ENCODE measurements at places on chromosomes 3 and 15.

DNA sequence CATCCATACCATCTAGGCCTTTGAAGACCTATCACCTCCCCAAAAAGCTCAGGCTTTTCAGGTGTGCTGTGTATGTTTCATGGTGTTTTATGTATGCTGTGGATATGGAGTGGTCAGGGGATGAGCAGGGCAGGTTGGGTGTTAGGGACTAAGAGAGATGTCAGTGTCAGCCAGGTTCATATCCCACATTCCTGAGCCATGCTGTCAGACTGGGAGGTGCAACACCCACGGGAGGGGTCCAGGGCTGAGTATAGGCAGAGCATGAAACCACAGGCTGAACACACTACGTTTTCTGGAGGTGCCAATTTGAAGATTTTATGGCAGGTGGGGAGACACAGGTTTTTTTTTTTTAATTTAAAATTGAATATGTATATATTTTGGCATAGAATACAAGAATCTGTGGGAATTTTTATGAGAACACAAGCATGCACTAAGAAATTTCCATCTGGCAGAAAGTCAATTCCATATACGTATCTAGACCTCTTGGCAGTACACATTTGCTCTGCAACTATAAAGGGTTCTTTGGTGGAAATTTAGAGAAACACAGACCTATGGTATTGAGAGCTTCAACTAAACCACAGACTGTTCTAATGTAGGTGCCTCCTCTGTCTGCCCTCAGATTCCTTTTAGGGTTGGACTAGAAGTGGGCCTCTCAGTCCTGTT, 101.9 kb upstream of the RNU6-1 start:
- peak; percentile 78 for DNase-seq

- DNase-seq, result peak; percentile 99
Observed at GRCh38 chr3:177934001-177934891, 602.0 kb upstream of the KCNMB2 start.

GRCh38 chr3:63438826-63439371, 160.8 kb downstream of the SYNPR start:
- DNase-seq, result no peak

DNA sequence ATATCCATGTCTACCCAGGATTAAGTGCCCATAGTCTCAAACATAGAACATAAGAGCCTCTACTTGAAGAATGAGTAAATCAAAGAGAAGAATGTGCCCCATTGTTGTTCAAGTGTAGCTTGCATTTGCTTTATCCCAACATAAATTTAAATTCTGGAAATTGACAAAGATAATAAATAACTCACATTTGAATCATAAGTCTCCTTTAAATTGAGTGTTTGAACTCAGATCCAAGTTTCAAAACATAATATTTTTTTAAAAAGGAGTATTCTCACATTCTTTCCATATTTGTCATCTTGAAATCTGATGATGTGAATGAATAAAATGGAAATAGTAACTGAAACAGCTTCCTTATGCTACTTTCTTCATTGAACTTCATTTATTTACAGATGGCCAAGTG, 135.2 kb downstream of the MECOM start:
- no peak for DNase-seq

- no peak for DNase-seq
Observed at GRCh38 chr15:43276563-43277200, 10.0 kb upstream of the TGM5 start.

GRCh38 chr3:45199837-45200648, 26.0 kb downstream of the TMEM158 start:
- peak; percentile 86 for DNase-seq

- DNase-seq, result no peak
Observed at GRCh38 chr15:46222826-46223225, 588.0 kb downstream of the SQOR start.

DNA sequence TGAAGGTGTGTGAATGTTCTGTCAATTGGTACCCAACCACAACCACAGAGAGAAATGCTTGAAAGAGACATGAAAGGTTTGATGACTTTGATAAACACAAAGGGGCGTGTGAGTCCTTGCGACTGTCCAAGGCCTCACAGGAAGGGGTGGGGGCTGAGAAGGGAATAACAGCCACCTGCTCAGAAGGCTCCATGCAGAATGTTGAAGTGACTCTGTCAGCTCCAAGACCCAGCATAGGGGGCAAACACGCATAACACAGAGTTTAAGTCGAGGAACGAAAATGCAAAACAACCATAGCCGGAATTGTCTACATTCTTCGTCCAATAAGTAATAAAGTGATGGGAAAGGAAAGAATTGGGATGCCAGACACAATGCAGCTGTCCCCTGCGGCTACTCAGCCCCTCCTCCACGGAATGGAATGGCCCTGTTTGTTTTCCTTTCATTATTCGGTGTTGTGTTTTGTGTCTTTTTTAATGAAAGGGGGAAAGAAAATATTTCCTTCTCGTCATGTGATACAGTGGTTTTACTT, 19.9 kb downstream of the TMEM212 start:
- no peak for DNase-seq

DNA sequence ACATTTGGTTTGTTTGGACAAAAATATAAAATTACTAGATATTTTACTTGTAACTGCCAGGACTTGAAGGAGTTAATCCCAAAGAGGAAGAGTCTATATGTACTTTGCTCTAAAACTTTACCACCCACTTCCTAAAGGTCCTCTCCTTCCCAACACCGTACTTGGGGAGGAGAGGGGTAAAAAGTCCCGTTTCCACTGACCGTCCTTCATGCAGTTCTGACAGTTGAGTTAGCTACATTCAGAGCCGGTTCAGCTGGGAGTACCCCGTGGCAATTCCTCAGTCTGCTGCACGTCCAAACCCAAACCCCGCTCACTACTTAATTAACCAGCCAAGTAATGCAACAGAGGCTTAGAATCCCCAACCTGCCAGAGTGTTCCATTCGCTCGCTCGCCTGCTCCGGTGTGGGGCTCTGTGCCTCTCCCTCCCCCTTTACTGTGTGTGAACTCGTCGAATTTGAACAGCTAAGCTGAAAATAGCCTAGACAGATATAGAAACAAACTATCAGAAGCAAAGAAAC, 519.7 kb downstream of the FOXP1 start:
- DNase-seq, result no peak

DNA sequence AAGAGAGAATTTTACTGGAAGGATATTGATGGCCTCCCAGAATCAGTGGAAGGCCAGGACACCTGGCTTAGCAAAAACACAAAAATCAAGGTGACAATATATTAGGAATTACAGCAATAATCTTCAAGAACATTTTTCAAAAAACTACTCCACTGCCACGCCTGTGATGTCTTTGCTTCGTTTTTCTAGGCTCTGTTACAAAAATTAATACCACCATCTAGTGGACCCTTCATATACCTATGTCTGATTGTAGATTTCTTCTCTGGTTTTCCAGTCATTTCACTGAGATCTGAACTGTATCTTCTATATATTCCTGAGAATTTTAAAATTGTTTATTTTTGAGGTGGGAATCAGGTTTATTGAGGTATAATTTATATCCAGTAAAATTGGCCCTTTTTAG, 5.6 kb upstream of the SLC33A1 start:
- DNase-seq, result no peak

- DNase-seq, result no peak
Observed at GRCh38 chr3:29721789-29722188, 440.9 kb downstream of the RBMS3 start.

GRCh38 chr3:13841826-13842225, 38.0 kb downstream of the WNT7A start:
- no peak for DNase-seq

- no peak for DNase-seq
Observed at GRCh38 chr3:192826214-192827006, 91.2 kb downstream of the MB21D2 start.

DNA sequence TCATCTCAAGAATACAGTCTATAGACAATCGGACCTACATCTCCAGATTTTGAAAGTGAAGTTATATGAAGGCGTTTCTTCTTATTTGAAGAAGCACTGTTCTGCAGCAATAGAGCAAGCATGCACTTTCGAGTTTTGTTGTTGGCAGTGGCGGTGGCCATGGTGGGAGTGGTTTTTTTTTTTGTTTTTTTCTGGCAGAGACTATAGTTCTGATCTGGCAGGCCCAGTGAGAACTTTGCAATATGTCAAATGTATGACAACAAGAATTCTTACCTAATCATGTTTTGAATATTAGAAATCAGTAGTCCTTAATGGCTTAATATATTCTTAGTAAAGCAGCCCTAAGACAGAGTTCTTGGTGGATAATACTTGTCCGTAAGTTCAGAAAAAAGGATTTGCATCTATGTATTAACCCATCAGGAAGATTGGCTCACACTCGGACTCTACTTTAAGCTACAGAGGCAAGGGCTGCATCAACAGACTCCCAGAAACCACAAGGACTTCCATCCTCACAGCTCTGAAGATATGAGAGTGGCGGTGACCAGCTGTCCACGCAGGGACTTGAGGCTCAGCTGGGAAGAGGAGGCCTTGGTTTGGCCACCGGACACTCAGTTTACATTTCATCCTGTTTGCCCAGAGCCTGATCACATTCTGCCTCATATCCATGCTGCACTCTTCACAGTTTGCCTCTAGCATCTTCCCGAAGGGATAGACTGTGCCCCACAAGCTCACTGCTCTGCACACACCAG, 124.1 kb upstream of the THBS1 start:
- no peak for DNase-seq

DNA sequence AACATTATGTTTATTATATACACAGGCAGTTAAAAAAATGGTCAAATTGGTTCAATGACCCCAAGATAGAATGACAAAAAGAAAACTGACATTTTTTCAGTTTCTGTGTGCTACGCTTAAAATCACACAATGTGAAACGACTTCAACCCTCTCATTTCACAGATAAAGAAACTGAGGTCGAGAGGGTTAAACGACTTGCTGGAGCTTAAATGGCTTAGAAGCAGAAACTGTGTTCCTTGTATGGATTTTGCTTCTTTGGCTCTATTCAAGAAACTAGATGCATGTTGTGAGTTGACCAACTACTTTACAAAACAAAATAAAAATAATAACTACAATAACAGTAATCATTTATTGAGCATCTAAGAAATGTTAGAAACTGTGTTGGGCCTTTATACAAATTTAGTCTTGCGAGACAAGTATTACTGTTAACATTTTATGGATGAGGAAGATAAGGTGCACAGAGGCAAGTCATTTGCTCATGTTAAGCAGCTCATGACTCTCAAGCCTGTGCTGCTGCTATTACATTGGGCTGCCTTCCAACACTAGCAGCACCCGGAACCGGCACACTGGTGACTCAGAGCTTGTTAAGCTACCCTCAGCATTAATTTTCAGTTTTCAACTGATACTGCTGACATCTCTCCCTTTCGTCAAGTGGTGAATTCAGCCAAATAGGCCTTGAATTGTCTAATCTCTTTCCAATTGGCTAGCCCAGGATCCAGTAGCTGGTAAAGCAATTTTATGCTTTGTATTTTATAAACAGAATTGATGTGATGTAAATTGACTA, 487.6 kb downstream of the NAALADL2 start:
- peak; percentile 91 for DNase-seq

- peak; percentile 94 for DNase-seq
Observed at GRCh38 chr15:71559098-71559497, 251.3 kb upstream of the NR2E3 start.

- DNase-seq, result no peak
Observed at GRCh38 chr15:88564741-88565140, 18.3 kb upstream of the DET1 start.

GRCh38 chr3:65751123-65751700, 287.5 kb downstream of the MAGI1 start:
- DNase-seq, result no peak

GRCh38 chr3:84023842-84024241, 934.9 kb upstream of the CADM2 start:
- DNase-seq, result no peak

DNA sequence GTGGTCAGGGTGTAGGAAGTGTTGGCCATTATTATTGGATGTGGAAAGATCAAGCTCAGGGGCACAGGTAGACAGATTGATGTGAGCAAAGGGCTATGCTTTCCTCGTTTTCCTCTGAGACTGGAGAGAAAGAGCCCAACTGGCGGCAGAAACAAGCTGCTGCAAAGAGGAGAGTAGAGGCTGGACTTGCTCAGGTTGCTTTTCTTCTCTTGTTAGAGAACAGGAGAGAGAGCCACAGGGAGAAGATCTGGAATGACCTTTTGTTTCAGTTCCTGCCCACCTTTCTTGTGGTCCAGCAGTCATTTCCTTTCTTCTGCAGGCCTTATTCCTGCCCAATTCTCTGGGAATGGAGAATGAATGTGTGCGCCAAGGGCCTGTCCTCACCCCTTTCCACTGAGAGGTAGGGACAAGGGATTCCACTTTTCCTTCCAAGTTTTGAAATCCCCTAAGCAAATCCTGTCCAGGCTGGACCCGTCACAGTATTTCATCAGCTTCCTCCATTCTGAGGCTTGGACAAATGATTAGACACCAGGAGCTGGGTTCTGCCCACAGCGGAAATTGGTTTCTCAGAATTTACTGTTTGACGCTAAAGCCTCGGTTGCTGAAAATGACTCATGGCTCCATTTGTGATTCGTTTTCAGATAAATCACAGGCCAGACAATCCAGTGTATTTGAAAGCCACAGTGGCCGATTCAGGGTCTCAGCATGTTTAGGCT, 16.1 kb downstream of the ZNF80 start:
- no peak for DNase-seq

- DNase-seq, result no peak
Observed at GRCh38 chr15:78070049-78070700, 7.3 kb downstream of the TBC1D2B start.

- peak; percentile 52 for DNase-seq
Observed at GRCh38 chr15:75669191-75669878, 21.6 kb downstream of the SNX33 start.

DNA sequence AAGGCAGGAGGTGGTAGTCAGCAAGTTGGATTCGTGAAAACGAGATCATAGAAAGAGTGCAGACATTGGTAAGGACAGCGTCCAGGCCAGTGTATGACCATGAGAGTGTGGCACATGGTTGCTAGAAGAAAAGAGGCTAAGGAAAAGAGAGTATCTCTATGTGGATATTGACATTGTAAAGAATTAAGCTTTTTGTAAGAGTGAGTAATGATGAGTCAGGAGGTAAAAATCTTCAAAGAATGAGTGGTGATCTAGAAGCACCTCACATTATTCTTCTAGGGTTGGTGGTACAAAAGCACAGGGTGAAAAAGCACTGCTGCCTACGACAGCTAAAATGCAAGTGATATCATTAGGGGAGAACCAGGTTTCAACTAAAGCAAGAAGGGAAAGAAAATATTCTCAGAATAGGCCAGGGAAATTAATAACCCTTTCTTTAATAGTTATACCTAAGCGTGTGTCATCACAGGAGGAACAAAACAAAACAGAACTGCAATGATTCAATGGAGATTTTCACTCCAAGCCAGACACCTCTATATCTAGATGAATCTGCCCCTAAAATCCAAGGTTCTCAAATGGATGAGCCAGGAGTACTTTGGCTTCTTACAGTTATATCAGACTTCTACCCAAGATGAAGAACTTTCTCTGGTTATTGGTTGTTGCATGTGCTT, 884.7 kb downstream of the NAALADL2 start:
- peak; percentile 76 for DNase-seq

- DNase-seq, result no peak
Observed at GRCh38 chr3:188090620-188091309, 63.2 kb upstream of the LPP start.

Data from NCI-H226 (cell line).